Glutamatergic neuron (in vitro differentiated cells): ENCODE measurements at places on chromosomes 2 and 18. TPM values are rescaled to one million over a fixed set of nuclear protein-coding genes. Genes with fewer than 3 reads are reported as not detected.

Gene CFAP65
- total RNA-seq = 1.1 TPM

Gene KCNG3
- 0.49 TPM for total RNA-seq

Gene TUBA4B
- total RNA-seq = not detected

Gene ABCG5
- not detected for total RNA-seq

Gene CRYGD
- 0.76 TPM for total RNA-seq

Gene KLHL29
- 36.5 TPM for total RNA-seq

Gene SLC9A2
- total RNA-seq = not detected

DNA sequence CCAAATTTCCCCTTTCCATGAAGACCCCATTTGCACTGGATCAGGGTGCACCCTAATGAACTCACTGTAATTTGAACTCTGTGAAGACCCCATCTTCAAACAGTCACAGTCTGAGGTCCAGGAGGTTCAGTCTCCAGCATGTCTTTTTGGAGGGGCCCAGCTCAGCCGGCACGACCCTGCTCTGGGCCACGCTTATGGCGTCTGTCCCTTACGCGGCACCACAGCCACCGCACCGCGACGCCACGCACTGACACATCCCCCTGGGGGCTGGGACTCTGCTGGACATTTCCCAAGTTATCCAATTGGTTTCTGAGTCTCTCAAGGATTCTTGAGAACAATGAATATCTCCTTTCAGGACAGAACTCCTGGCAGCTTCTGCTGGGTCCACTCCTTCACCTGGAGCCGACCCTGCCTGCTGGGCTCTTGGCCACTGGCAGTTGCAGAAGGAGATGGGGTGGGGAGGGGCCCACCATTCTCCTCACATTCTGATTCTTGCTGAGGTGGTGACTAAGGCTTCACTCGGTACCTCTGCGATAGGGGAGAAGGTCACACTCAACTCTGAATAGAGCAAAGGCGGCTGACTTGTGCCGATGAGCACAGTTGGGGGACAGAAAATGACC is 124.0 kb downstream of the RTP5 start:
- no peaks in the 10 kb centered on the region for H3K27me3 ChIP-seq
- H3K27ac ChIP-seq = no peak overlapping the region
- no peak overlapping the region for H3K4me3 ChIP-seq

DNA sequence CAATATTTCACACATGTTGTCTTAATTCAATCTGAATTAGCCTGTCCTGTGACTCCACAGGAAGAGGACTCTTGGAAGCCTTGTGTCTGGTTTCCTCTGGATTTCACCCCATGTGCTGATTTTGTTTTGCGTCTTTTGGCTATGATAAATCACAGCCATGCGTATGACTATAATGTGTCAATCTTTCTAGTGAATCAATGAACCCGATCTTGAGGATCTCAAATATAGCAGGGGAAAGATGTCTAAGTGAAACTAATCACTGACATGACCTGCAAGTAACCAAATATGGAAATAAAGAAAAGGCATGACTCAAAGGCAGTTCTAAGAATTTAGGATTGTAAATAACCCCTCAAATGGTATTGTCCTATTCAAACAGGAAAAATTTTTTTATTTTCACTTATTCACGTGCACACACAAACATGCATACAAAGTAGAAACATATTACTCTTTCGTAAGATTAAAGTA is 8.2 kb downstream of the WDFY1 start:
- peaks cover 2% of the 10 kb centered on the region for H3K27me3 ChIP-seq
- H3K4me1 ChIP-seq = peaks cover 14% of the 10 kb centered on the region
- H3K27ac ChIP-seq = no peak overlapping the region
- H3K4me3 ChIP-seq = no peak overlapping the region

- no peak overlapping the region for H3K4me3 ChIP-seq
- no peak overlapping the region for H3K27ac ChIP-seq
- H3K4me1 ChIP-seq = peaks cover 29% of the 10 kb centered on the region
- no peak for DNase-seq
- H3K36me3 ChIP-seq = no peaks in the 10 kb centered on the region
These were observed 107.5 kb upstream of the TEX51 start for GRCh38 chr2:126790987-126791780.

- H3K27me3 ChIP-seq = peaks cover 4% of the 10 kb centered on the region
- DNase-seq = peak; percentile 71
- no peak overlapping the region for H3K27ac ChIP-seq
These were observed 270.6 kb downstream of the CELF4 start for GRCh38 chr18:37294951-37295350.

DNA sequence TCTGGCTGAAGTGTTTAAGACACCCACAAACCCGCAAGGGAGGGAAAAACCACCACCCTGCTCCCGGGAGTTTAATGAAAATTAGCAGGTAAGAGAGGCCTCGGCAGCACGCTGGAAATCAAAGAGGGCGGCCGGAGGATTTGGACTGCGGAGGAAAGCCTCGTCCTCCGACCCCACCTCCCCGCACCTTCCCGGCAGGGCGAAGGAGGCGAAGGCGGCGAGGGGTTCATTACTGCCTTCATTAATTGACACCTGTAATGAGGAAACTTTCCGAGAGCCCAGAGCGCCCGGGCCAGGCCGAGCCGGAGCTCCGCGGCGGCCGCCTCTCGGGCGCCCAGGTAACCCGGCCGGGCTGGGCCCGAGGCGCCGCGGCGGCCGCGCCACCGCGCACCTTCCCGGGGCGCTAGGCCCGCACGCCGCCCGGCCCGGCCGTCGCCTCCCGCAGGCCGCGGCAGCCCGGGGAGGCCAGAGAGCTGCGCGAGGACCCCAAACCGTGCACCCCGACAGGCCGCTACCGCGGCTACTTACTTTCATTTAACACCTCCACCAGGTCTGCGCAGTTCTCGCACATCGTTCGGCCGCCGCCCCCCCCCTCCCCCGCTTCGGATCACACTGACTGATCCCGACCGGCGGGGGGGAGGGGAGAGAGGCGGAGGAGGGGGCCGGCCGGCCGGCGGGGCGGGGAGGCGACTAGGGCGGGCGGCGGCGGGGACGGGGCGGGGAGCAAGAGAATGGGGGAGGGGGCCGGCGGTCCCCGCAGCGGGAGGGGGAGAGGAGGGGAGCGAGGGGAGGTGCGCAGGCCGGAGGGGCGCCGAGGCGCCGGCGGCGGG is 550 bp downstream of the USP34 start:
- peak; percentile 89 for DNase-seq
- peak overlapping the region; percentile 80 for H3K27ac ChIP-seq
- H3K4me1 ChIP-seq = peaks cover 5% of the 10 kb centered on the region
- peak overlapping the region; percentile 90 for H3K4me3 ChIP-seq
- peaks cover 5% of the 10 kb centered on the region for H3K27me3 ChIP-seq
- no peaks in the 10 kb centered on the region for H3K36me3 ChIP-seq

GRCh38 chr2:201837824-201838431 is 31.6 kb downstream of the CDK15 start:
- DNase-seq = no peak
- H3K27ac ChIP-seq = no peak overlapping the region
- no peaks in the 10 kb centered on the region for H3K36me3 ChIP-seq
- peaks cover 1% of the 10 kb centered on the region for H3K27me3 ChIP-seq
- H3K4me3 ChIP-seq = no peak overlapping the region
- H3K4me1 ChIP-seq = no peaks in the 10 kb centered on the region

DNA sequence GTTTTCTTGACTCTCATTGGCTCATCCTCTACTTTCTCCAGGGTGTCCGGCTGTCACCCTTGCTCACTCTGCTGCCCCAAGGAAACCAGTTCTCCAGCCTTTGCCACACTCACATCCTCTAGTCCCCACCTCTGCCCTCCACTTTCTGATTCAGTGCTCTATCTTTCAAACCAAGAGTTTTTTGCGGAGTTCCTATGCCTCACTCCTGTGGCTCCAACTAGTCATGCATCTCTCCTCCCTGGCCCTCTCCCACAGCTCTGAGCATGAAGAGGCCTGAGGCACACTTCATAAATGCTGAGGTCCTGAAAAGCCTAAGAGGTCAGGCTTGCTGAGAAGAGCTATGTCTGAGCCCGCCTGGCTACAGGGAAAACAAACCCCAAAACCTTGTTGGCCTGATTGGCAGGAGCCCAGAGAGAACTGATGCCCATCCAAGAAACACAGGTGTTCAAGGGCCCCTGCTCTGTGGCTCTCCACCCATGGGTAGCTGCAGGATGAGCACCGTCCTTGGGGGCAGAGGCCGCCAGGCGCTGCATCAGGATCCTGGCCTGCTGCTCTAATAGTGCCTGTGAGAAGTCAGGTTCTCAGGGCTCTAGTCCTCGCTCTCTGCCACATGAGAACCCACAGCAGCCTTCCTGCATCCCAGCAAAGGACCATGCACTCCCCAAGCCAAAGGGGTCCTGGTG is 42.1 kb downstream of the HS1BP3 start:
- no peak overlapping the region for H3K27ac ChIP-seq
- H3K36me3 ChIP-seq = peaks cover 13% of the 10 kb centered on the region
- peak; percentile 9 for DNase-seq
- H3K27me3 ChIP-seq = no peaks in the 10 kb centered on the region

- H3K4me1 ChIP-seq = no peaks in the 10 kb centered on the region
- DNase-seq = no peak
- H3K4me3 ChIP-seq = no peak overlapping the region
- peaks cover 2% of the 10 kb centered on the region for H3K27me3 ChIP-seq
- H3K27ac ChIP-seq = no peak overlapping the region
- peaks cover 6% of the 10 kb centered on the region for H3K36me3 ChIP-seq
These were observed 63.9 kb upstream of the EML6 start for GRCh38 chr2:54659527-54659926.

- no peak overlapping the region for H3K4me3 ChIP-seq
- DNase-seq = peak; percentile 5
- H3K4me1 ChIP-seq = peaks cover 2% of the 10 kb centered on the region
These were observed 81.1 kb upstream of the OTOF start for GRCh38 chr2:26559044-26559405.

- no peaks in the 10 kb centered on the region for H3K4me1 ChIP-seq
- H3K27me3 ChIP-seq = peaks cover 2% of the 10 kb centered on the region
- DNase-seq = no peak
- no peak overlapping the region for H3K27ac ChIP-seq
- H3K4me3 ChIP-seq = no peak overlapping the region
These were observed 5.8 kb upstream of the TWSG1 start for GRCh38 chr18:9328776-9329175.

DNA sequence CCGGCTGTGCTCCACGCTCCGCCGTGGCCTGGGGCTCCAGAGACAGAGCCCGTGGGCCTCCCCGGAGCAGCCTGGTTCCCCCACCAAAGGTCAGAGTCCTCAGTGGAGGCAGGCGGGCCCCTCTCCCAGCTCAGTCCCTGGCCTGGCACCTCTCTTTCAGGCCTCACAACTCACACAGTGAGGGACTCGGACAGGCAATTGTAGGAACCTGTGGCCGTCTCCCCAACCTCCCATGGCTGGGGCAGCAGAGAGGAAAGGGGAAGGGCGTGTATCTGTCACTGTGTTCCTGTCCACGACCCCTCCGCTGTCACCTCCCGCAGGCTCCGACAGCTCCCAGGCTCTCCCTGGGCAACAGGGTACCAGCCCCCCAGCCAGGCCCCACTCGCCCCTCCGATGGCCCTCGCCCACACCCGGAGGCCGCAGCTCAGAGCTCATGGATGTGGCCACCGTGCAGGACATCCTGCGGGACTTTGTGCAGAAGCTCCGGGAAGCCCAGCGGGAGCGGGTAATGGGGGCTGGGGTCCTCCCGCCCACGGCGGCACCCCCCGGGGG is 32.4 kb upstream of the SNED1 start:
- H3K36me3 ChIP-seq = no peaks in the 10 kb centered on the region
- no peak overlapping the region for H3K4me3 ChIP-seq
- no peak for DNase-seq
- H3K4me1 ChIP-seq = peaks cover 2% of the 10 kb centered on the region

DNA sequence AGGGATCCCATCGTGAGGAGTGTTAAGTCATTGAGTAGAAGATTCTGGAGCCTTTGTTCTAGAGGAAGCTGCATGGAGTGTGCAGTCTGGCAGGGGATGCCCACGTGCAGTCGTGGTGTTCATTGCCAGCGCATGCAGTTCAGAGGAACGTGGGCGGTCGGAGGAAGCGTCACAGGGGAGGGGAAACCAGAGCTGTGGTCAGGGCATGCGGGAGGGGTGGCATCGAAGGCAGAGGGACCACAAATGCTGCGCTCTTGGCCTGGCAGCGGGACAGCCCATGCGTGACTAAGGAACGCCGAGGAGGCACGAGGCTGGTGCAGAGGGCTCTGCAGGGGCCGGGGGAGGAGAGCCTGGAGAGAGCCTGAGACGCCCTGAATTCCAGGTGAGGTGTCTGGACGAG is 141.1 kb downstream of the KLHL29 start:
- no peak overlapping the region for H3K4me3 ChIP-seq
- H3K27ac ChIP-seq = no peak overlapping the region
- DNase-seq = no peak
- no peaks in the 10 kb centered on the region for H3K36me3 ChIP-seq
- peaks cover 12% of the 10 kb centered on the region for H3K27me3 ChIP-seq
- peaks cover 30% of the 10 kb centered on the region for H3K4me1 ChIP-seq

DNA sequence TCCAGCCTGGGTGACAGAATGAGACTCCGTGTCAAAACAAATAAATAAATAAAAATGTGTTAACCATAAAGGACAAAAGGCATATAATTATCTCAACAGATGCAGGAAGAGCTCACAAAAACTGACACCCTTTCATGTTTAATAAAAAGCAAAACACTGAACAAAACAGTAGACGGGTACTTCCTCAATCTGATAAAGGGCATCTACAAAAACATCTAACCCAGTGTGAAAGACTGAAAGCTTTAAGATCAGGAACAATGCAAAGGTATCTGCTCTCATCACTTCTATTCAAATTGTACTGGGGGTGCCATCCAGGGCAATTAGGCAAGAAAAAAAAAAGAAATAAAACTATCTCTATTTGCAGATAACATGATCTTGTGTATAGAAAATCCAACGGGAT is 11.7 kb upstream of the NCL start:
- H3K27ac ChIP-seq = no peak overlapping the region
- no peak overlapping the region for H3K4me3 ChIP-seq
- no peaks in the 10 kb centered on the region for H3K36me3 ChIP-seq

GRCh38 chr2:73827018-73827417 is 1.7 kb upstream of the STAMBP start:
- no peaks in the 10 kb centered on the region for H3K36me3 ChIP-seq
- peaks cover 9% of the 10 kb centered on the region for H3K4me1 ChIP-seq
- H3K4me3 ChIP-seq = no peak overlapping the region
- no peak for DNase-seq

- H3K4me1 ChIP-seq = peaks cover 5% of the 10 kb centered on the region
- no peak overlapping the region for H3K27ac ChIP-seq
- H3K36me3 ChIP-seq = no peaks in the 10 kb centered on the region
- no peak overlapping the region for H3K4me3 ChIP-seq
- DNase-seq = no peak
- H3K27me3 ChIP-seq = peaks cover 5% of the 10 kb centered on the region
These were observed 36.6 kb downstream of the EHBP1 start for GRCh38 chr2:62741954-62742722.

DNA sequence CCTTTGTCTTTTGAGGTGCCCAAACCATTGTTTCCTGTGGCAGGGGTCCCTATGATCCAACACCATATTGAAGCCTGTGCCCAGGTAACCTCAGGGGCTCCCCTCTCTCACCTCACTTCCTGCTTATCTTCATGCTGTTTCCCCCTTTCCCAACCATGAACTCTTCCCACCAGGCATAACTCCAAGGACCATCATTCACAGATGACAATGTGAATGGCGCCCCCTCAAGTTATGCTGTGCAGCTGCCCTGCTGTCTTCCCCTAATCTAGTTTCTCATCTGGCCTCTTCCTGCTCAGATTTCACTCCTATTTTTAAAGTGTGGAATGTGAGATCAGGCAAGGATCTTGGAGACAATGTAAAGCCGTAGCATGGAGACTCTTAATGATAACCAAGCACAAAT is 1.4 kb downstream of the GMPPA start:
- peak overlapping the region; percentile 63 for H3K4me3 ChIP-seq
- DNase-seq = no peak
- no peaks in the 10 kb centered on the region for H3K36me3 ChIP-seq
- H3K4me1 ChIP-seq = peaks cover 35% of the 10 kb centered on the region

- no peak overlapping the region for H3K4me3 ChIP-seq
- H3K27ac ChIP-seq = no peak overlapping the region
- H3K4me1 ChIP-seq = peaks cover 13% of the 10 kb centered on the region
These were observed 43.1 kb downstream of the GYPC start for GRCh38 chr2:126699018-126699417.
